Ascending aorta (tissue), 2 donors: ENCODE measurements at places on chromosomes 16 and 17.

DNA sequence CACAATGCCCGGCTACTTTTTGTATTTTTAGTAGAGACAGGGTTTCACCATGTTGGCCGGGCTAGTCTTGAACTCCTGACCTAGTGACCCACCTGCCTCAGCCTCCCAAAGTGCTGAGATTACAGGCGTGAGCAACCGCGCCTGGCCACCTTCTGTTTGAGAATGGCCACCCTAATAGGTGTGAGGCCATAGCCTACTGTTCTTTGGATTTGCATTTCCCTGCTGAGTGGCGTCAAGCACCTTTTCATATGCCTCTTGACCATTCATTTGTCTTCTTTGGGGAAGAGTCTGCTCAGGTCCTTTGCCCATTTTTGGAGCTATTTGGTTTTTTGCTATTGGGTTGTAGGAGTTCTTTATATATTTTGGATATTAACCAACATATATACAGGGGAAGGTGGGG lies 276.7 kb downstream of the PARN start:
- no peak for DNase-seq
- no peak overlapping the region for H3K27ac ChIP-seq
- no peaks in the 10 kb centered on the region for H3K4me1 ChIP-seq
- H3K36me3 ChIP-seq, result no peaks in the 10 kb centered on the region
- H3K4me3 ChIP-seq, result no peak overlapping the region
- no peaks in the 10 kb centered on the region for H3K27me3 ChIP-seq

DNA sequence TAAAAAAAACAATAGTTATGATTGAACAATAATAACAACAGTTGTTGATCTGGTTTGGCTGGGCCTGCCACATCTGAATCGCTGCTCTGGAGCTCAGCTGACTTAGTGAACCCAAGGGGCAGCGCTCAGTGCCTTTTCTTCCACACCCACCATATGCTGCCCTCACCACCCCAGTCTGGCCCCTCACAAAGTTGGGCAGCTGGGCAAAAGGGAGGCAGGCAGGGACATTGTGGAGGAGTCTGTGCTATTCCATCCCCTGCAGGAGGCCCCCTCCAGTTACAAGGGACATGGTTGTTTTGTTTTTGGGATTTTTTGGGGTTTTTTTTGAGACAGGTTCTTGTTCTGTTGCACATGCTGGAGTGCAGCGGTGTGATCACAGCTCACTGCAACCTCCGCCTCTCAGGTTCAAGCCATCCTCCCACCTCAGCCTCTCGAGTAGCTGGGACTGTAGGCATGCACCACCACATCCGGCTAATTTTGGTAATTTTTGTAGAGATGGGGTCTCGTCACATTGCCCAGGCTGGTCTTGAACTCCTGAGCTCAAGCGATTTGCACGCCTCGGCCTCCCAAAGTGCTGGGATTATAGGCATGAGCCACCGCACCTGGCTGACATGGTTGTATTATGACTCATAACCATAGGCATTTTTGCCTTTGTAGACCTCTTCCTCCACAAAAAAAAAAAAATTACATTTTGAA lies 8.6 kb upstream of the PECAM1 start:
- no peak overlapping the region for H3K4me3 ChIP-seq
- H3K4me1 ChIP-seq, result no peaks in the 10 kb centered on the region
- H3K27ac ChIP-seq, result no peak overlapping the region
- DNase-seq, result no peak
- H3K27me3 ChIP-seq, result no peaks in the 10 kb centered on the region

- H3K27me3 ChIP-seq, result no peaks in the 10 kb centered on the region
- no peak overlapping the region for H3K4me3 ChIP-seq
- H3K36me3 ChIP-seq, result no peaks in the 10 kb centered on the region
- no peak overlapping the region for H3K27ac ChIP-seq
Observed at GRCh38 chr17:14228903-14229302, 7.8 kb downstream of the CDRT15 start.

- no peak overlapping the region for H3K4me3 ChIP-seq
- H3K36me3 ChIP-seq, result no peaks in the 10 kb centered on the region
- H3K4me1 ChIP-seq, result peaks cover 63% of the 10 kb centered on the region
Observed at GRCh38 chr17:47907932-47908562, 12.0 kb downstream of the SP2 start.

- DNase-seq, result no peak
- no peaks in the 10 kb centered on the region for H3K27me3 ChIP-seq
- no peak overlapping the region for H3K27ac ChIP-seq
Observed at GRCh38 chr17:60720763-60721531, 43.3 kb downstream of the BCAS3 start.

GRCh38 chr16:53093162-53093744 lies 38.5 kb downstream of the CHD9 start:
- H3K4me3 ChIP-seq, result no peak overlapping the region
- H3K27ac ChIP-seq, result peak overlapping the region; percentile 5
- DNase-seq, result no peak
- H3K4me1 ChIP-seq, result peaks cover 45% of the 10 kb centered on the region
- H3K36me3 ChIP-seq, result no peaks in the 10 kb centered on the region

- H3K27me3 ChIP-seq, result no peaks in the 10 kb centered on the region
- no peaks in the 10 kb centered on the region for H3K36me3 ChIP-seq
- no peak overlapping the region for H3K27ac ChIP-seq
- H3K4me3 ChIP-seq, result no peak overlapping the region
- DNase-seq, result no peak
Observed at GRCh38 chr17:79116575-79117368, 42.1 kb downstream of the ENGASE start.

DNA sequence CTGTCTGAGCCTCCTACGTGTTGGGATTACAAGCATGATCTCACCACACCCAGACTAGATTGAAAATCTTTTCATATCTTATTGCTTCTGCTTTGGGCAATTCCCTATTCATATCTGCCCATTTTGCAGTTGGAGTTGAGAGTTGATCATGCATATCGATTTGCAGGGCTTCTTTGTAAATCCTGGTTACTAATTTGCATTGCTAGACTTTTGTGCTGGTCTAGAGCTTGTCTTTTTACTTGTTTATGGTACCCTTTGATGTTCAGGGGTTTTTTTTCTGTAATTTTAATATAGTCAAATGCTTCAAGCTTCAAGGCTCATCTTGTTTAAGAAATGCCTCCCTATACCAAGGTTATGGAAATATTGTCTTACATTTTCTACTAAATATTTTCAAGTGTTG lies 23.5 kb upstream of the CMIP start:
- no peak for DNase-seq
- no peaks in the 10 kb centered on the region for H3K4me1 ChIP-seq
- H3K27ac ChIP-seq, result no peak overlapping the region
- H3K27me3 ChIP-seq, result no peaks in the 10 kb centered on the region

DNA sequence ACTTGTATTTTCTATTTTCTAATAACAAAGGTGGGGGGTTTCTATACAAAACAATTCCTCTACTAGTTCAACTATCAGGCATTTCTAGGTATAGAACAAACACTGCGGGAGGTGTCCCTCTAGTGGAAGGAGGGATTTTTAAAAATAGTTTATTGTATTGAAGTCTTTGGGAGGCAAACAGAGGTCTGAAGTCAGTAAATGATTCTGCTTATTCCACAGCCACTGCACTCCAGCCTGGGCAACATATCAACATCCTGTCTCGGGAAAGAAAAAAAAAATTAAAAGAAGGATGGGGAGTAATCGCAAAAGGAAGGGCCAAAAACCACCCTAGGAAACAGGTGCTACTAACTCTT lies 648 bp upstream of the ERCC4 start:
- H3K4me3 ChIP-seq, result peak overlapping the region; percentile 50
- H3K4me1 ChIP-seq, result peaks cover 9% of the 10 kb centered on the region
- no peaks in the 10 kb centered on the region for H3K27me3 ChIP-seq
- DNase-seq, result no peak
- peak overlapping the region; percentile 62 for H3K27ac ChIP-seq

GRCh38 chr16:68356919-68357286 lies 46.1 kb downstream of the PRMT7 start:
- H3K4me3 ChIP-seq, result no peak overlapping the region
- DNase-seq, result no peak
- H3K27ac ChIP-seq, result no peak overlapping the region

GRCh38 chr16:86826941-86827340 lies 248.6 kb downstream of the FOXL1 start:
- H3K4me1 ChIP-seq, result no peaks in the 10 kb centered on the region
- DNase-seq, result no peak
- H3K27me3 ChIP-seq, result no peaks in the 10 kb centered on the region
- no peak overlapping the region for H3K27ac ChIP-seq
- H3K36me3 ChIP-seq, result no peaks in the 10 kb centered on the region

- no peak for DNase-seq
- no peaks in the 10 kb centered on the region for H3K4me1 ChIP-seq
- no peak overlapping the region for H3K27ac ChIP-seq
- H3K36me3 ChIP-seq, result no peaks in the 10 kb centered on the region
- H3K4me3 ChIP-seq, result no peak overlapping the region
Observed at GRCh38 chr16:2740476-2740875, 12.0 kb upstream of the SRRM2 start.

DNA sequence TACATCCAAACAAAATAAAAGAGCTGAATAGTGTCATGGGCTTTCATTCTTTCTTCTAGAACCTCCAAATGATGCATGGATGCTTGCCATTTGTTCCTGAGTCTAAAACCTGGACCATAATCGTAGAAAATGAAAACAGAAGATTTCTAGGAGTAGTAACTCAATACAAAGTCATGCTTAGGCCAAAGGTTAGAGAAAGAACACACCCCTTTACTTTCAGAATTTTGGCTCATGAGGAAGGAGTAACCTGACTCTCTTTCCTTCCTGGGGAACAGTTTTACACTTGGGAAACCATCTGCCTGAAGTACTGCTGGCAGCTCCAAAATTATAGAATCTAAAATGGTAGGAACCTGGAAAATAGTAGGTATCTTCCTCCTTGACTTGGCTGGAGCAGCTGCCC lies 137.2 kb downstream of the SNX11 start:
- no peaks in the 10 kb centered on the region for H3K27me3 ChIP-seq
- no peaks in the 10 kb centered on the region for H3K36me3 ChIP-seq
- DNase-seq, result no peak
- H3K27ac ChIP-seq, result no peak overlapping the region

DNA sequence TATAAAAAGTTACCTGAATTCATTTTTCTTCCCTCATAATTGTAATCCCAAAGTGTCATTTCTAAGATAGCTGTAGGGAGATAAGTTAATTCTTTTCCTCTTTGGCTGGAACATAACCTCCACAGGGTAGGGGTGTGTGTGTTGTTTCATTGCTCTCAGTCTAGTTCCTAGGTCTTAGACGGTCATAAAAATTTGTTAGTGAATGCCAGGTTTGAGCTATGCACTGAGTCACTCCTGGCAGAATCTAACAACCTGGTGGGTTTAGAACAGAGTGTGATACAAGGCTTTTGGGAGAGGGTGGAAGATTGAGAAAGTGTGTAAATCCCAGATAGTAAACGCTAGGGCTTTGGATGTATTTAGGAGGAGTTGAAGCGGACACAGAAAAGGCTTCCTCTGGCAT lies 894 bp upstream of the PHKG2 start:
- peak overlapping the region; percentile 64 for H3K4me3 ChIP-seq
- H3K4me1 ChIP-seq, result peaks cover 8% of the 10 kb centered on the region
- no peak for DNase-seq
- H3K36me3 ChIP-seq, result peaks cover 17% of the 10 kb centered on the region

GRCh38 chr17:31236137-31236536 lies 60.9 kb downstream of the OMG start:
- no peak overlapping the region for H3K4me3 ChIP-seq
- H3K36me3 ChIP-seq, result peaks cover 34% of the 10 kb centered on the region
- H3K27ac ChIP-seq, result no peak overlapping the region
- DNase-seq, result no peak
- no peaks in the 10 kb centered on the region for H3K4me1 ChIP-seq
- H3K27me3 ChIP-seq, result no peaks in the 10 kb centered on the region
